ENCODE measurements at places on chromosomes 16 and 17.

GRCh38 chr17:44206825-44207155 lies 7.1 kb upstream of the ATXN7L3 start:
- no peak for DNase-seq

DNA sequence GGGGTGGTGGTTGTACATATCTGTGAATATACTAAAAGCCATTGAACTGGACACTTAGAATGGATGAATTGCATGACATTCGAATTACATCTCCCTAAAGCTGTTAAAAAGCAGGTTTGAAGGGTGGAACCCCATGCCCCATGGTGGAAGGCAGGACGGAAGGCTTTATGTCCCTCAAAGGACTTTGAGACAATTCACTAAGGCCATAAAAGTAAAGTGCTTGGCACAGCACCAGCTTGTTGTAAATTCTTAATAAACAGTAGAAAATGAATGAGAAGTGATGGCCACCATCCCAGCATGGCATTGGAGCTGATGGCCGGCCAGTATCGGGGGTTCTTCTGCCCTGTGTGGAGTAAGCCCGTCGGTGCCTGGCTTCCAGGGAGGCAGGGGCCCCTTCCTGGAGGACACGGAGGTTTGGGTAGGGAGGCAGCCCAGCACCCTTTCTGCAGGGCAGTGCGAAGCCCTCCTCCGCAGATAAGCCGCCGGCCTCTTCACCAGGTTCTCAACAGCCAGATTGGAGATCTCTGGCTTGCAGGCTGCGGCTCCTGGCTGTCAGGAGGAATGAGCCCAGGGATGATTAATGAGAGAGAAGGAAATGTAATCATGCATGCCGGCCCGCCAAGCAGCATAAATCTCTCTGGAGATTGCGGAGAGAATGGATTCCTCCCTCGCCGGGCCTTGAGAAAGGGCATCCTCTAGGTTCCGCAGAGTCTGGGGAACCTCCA lies 346.9 kb downstream of the FOXL1 start:
- no peak for DNase-seq

DNA sequence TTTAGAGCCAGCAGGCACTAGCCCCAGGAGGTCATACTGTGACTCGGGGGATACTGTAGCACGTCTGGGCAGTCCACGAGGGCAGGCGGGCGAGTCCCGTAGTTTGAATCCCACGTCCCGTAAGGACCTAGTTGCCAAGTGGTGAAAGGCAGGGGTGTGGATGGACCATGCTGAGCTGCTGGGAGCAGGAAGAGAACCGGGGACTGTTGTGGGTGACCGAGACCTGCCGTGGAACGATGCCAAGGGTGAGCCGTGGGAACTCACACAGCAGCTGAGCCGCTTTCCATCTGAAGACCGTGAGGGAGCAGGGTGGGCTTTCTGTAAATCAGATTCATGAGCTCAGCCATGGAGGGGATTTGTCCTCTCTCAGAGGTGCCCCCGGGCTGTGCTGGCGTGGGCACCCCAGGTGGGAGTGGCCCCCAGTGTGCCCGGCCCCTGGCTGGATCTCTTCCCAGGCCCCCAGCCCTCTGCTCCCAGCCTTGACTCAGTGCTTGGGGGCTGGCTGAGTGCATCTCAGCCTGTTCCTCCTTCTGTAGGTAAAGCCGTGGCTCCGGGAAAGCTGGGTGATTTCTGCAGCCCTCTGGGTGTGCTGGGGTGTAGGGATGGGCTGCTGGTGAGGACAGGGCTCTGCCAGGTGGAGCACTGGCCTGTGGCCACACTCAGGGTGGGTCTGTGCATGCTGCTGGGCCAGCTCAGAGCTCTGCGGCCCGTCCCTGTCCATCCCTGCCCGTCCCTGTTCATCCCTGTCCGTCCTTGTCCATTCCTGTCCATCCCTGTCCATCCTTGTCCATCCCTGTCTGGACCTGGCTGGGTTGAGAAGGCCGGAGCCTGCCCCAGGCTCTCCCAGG lies 13.6 kb downstream of the ASPSCR1 start:
- DNase-seq = no peak

DNA sequence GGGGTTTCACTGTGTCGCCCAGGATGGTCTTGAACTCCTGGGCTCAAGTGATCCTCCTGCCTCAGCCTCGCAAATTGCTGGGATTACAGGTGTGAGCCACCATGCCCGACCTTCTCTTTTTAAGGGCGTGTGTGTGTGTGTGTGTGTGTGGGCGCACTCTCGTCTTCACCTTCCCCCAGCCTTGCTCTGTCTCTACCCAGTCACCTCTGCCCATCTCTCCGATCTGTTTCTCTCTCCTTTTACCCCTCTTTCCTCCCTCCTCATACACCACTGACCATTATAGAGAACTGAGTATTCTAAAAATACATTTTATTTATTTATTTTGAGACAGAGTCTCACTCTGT lies 3.9 kb downstream of the STH start:
- DNase-seq = no peak
